ENCODE measurements at places on chromosomes 1 and 21.

DNA sequence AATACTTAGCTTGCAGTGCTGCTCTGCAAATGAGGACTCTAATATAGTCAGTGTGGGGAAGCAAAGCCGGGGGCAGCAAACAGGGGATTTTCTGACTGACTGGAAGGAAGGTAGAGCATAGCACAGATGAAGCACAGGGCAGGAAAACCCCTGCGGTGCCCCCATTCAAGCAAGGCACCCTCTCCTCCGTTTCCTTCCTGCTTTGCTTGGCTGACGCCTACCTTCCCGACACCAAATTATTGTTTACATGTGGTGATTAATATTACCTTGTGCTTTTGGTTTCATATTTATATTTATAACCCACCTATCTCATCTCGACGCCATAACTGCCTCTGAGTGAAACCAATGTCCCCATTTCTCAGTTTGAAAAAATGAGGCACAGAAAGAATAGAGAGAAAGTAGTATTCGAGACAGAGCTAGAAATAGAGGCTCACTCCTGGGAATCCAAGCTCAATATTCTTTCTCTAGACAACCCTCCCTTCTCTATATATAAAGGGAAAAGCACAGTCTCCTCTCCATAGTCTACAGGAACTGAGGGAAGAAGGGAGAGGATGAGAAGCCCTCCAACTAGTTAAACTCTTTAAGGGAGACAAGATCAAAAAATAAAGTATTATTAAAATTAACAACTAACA lies 41.3 kb downstream of the PIK3C2B start:
- DNase-seq = no peak

- DNase-seq = no peak
Observed at GRCh38 chr1:228723921-228724320, 11.4 kb upstream of the RHOU start.

DNA sequence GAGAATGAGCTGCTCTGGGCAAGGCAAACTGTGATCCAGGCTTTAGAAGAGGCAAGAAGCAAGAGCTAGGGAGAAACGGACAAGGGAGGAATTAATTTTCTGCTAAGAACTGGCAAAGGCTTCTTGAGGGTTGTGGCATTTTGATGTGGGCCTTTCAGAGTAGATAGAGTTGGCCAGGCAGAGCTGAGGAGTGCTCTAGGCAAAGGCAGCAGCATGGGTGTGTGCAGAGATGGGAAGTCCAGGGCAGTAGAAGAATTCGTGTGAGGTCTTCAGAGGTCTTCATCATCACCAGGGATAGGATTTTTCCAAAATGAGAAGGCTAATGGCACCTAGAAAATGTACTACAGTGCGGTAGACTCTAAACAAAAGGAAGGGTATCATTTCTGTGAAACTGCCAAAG lies 237.8 kb downstream of the LTN1 start:
- DNase-seq = no peak

- DNase-seq = no peak
Observed at GRCh38 chr1:157412308-157412707, 140.0 kb downstream of the FCRL5 start.

DNA sequence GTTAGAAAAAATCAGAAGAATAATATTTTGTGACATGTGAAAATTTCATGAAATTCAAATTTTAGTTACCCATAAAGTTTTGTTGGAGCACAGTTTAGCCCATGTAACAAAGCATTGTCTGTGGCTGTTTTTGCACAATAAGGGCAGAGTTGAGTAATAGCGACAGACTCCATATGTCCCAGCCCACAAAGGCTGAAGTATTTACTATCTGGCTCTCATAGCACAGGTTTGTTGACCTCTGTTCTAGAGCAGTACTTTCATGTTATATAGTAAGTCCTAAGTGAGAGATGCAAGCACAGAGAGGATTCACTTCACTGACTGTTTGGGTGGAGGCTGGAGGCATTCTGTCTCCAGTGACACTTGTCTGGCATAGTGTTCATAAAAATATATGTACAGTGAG lies 6.8 kb downstream of the LAMC1 start:
- DNase-seq = no peak

DNA sequence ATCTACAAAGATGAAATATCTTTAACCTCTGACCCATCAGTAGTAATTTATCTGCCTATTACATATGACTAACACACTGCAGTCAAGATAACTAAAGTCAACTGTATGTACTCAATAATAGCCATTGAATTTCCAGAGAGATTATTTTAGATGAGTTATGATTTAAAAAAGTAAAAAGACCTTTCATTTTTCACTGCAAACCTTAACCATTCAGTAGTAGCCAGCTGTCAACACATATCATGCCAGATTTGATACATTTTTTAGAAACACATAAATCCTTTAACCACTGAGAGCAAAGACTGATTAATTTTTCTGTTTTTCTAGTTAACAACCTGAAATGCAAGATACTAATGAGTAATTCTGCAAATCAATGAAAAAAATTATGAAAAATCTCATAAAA lies 31.0 kb downstream of the PALMD start:
- no peak for DNase-seq

- DNase-seq = no peak
Observed at GRCh38 chr1:229411434-229412055, 22.3 kb downstream of the ACTA1 start.

DNA sequence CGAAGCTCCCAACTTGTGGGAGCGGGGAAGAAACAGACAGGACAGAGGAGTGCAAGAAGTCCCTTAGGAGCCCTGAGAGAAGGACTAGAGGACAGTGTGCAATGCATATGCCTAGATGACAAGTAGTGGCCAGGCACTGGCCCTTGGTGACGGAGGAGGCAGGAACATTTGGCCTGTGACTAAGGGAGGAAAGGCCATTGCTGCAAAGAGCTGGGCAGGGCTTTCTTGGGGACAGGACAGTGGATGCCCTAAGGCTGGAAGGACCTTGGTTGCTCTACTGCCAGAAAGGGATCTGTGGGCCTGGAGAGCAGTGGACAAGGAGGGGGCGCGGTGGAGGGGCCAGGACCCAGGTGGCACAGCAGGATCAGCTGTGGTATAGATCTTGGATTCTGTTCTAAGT lies 481.3 kb downstream of the CAMTA1 start:
- no peak for DNase-seq

- DNase-seq = no peak
Observed at GRCh38 chr1:190169311-190170067, 308.2 kb downstream of the BRINP3 start.

GRCh38 chr1:46412893-46413595 lies 18.9 kb downstream of the FAAH start:
- DNase-seq = no peak

GRCh38 chr1:190832511-190832910 lies 354.8 kb upstream of the BRINP3 start:
- no peak for DNase-seq

DNA sequence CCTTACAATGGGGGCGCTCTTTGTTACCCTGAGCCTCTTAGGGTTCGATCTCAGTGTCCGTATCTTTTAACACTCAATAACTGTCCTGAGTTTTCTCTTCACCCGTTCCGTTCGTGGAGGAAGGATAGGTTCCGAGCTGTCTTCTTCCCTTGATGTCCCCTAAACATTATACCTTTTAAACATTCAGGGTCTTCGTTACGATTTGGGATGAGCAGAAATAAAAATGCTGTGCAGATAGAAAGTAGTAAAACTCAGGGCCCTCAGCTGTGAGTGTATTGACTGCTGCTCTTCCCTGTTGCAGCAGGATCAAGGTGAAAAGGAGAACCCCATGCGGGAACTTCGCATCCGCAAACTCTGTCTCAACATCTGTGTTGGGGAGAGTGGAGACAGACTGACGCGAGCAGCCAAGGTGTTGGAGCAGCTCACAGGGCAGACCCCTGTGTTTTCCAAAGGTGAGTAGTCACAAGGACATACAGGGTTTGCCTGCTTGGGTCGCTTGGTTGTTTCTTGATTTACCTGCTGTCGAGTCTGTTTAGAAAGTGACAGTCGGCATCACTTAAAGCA lies 784 bp downstream of the RPL11 start:
- no peak for DNase-seq

- no peak for DNase-seq
Observed at GRCh38 chr21:33444499-33444898, 35.3 kb downstream of the TMEM50B start.

DNA sequence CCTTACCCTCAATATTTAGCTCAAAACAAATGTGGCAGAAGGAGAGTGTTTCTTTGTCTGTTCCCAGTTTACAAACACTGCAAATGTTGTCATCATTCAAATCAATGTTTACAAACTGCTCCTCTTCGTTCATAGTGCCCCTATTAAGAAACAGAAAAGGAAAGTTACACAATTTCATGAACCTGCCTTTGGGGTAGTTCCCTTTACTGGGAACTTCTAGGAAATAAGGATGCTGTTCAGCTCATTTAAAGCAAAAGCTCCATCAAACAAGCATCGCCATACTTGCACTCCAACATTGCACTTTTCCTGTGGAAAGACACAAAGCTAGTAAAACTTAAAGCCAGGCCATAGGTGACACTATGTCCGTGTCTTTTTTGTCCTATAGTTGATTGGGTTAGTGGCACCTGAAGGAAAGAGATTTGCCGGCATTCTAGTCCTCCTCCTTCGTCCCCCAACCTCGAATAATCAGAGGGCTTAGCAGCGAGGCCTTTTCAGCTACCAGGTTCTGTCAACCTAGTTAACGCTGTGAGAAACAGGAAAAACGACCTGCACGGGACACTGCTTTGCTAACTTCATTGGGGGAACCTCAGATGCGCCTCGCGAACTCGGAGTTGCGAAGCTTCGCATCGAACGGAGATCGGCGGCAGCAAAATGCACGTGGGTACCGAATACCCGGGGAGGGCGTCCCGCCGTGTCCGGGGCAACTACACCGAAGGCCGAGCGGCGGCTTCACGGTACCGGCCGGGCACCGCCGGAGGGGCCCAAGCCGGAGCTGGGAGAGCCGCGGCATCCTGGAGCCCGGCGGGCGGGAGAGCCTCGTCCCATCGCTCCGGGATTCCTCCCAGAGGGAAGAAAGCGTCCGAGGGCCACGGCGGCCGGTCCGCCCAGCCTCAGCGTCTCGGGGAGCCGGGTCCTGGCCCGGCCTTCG lies 706 bp downstream of the C21orf91 start:
- peak; percentile 50 for DNase-seq

- DNase-seq = no peak
Observed at GRCh38 chr1:163291461-163291860, 30.3 kb upstream of the NUF2 start.

GRCh38 chr1:198169672-198170071 lies 12.9 kb downstream of the NEK7 start:
- DNase-seq = no peak

DNA sequence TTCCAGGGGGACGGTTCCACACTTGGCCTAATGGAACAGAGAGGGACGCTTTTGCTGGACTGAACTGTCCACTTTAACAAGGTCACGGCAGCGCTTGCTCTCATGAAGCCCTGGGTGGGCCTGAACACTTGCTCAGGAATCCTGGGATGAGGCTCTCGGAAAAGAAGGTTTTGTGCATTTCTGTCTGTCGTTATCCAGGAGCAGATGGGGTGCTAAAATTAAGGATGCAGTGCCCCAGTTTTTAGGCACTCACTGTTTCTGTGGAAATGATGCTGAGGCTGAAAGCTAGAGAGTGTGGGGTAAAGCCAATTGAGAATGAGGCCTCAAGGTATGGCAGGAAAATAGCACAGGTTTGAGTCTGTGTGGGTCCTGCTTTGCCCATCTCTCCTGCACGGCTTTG lies 111.0 kb downstream of the DAB1 start:
- no peak for DNase-seq

- no peak for DNase-seq
Observed at GRCh38 chr1:207993477-207994445, 82.8 kb upstream of the CD34 start.

DNA sequence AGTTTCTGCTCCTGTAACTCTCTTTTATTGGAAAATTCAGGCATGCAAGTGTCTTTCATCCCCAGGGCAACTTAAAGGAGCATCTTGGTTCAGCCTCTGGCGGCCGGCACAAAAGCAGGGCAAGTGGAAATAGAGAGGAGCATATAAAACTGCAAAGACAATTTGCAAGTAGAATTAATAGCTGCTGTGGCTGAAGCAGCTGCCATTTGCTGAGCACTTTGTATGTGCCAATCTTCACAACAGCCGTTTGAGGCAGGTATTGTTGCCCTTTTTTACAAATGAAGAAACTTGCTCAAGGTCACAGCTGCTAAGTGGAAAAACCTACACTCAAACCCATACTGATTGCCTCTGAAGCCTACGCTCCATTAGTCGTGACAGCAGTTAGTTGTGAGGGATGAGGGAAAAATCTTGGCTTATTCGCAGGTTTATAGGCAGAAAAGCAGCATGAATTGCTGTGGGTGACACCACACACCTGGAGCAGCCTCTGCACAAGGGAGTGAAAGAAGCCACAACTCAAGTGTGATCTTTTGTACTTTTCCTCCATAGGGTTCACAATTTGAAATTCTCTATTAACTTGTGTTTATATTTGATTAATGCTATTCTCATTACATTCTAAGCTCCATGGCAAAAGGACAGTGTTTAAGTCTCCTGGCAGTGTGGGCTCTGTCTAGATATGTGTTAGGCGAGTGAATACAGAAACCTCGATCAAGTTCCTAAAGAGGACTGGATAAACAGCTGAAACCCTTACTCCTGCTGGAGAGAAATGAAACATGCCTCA lies 99.0 kb upstream of the BEND5 start:
- no peak for DNase-seq

- no peak for DNase-seq
Observed at GRCh38 chr1:218493986-218494385, 148.8 kb downstream of the TGFB2 start.

DNA sequence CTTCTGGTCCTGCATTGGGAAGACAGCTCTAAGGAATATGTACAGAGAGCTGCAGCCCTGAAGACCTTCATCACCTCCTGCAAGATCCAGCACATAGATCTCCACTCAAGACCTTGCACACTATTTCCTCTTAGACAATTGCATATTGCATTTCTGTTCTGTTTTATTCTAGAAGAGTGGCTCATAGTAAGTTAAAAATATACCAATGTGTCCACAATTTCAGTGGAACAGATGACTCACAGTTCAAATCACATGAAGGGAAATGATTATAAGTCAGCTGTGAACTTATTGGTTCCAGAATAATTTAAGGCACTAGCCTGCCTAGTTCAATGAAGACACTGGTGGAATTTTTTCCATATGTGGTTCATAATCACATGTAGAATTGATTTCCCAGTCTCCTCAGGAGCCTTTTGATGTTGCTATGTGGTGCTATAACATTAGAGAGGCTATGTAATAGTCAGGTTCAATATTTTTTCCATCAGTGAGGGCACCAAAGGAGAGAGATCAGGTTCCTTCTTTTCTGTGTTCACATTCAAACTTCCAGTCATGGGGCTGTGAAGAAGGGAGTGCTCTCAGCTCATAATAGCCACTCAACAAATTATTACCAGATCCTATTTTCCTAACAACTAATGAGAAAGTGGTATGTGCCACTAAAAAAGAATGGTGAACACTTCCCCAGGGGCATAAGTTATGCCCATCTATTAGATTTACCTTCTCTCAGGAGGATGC lies 9.8 kb upstream of the AK5 start:
- no peak for DNase-seq

- DNase-seq = no peak
Observed at GRCh38 chr1:230705289-230706019, 8.5 kb downstream of the AGT start.

DNA sequence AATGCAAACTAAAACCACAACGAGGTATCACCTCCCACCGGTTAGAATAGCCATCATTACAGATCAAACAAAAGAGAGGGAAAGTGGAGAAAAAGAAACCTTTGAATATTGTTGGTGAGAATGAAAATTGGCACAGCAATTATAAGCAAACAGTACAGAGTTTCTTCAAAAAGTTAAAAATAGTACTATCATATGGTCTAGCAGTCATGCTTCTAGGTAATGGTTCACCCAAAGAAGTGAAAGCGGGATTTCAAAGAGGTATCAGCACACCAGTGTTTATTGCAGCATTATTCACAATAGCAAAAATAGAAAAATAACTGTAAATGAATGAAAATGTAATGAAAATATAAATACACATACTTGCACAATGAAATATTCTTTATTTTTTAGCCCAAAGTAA lies 8.2 kb downstream of the OR2T10 start:
- no peak for DNase-seq
